ENCODE measurements at places on chromosomes 5 and 9.

- DNase-seq = no peak
These were observed 166.1 kb downstream of the RNF180 start for GRCh38 chr5:64331597-64332277.

- DNase-seq = no peak
These were observed 326.1 kb upstream of the SLC24A2 start for GRCh38 chr9:20114974-20115373.

DNA sequence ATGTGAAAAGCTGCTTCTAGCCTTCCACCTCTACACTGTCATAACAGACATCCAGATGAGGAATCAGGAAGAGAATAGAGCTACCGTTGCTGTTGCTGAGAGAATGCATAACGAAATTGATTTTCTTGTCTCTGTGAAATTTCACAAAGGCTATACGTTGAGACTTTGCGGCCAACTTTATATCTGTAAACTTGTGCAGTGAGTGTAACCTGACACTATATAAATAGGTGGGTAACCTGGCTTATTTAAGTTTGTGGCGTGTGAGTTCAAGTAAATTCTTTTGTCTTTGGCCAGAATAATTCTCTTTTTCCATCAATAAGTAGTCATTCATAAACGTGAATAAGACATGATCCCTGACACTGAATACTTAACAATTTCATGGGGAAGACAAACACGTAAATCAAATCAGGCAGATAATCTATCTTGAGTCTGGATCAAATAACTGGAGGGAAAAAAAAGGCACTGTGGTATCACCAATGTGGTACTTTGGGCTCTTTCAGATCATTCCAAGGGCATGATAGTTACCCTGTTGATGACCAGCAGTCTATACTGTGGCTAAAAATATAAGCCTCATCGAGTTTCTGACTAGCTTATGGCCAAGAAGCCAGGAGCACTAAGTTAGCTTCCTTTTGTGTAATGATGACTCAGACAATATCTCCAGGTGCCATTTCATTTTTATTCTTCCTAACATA is 98.2 kb upstream of the RASA1 start:
- DNase-seq = no peak

GRCh38 chr9:98867429-98868168 is 60.1 kb downstream of the GALNT12 start:
- no peak for DNase-seq

DNA sequence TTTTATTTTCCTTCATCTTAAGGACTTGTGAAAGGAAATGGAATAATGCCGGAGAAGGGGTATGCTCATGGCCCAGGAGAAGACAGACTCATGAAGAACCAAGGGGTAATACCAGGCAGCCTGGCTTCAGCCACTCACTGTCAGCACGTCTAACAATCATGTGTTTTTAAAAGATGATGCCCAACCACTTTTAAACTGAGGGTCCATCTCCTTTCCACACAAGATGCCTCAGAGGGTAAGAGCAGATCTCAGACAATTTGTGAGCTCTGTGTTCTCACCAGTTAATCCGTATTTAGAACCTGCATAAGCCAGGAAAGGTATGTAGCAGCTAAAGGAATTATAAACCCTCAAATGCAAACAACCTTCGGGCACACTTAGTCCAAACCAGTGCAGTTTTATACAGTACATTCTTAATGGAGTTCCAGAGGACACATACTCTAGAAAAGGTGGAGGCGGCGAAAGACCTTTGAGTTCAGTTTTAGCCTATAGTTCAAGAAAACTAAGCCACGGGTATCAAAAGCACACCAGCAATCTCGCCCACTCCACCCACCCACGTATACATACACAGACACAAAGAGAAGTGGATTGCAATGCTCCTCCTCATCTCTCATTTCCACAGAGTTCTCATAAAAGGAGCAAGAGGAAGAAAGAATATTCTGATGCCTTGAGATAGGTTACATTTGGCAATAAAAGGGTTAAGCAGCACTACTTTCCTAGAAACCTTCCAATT is 2.6 kb downstream of the DIAPH1 start:
- DNase-seq = no peak

DNA sequence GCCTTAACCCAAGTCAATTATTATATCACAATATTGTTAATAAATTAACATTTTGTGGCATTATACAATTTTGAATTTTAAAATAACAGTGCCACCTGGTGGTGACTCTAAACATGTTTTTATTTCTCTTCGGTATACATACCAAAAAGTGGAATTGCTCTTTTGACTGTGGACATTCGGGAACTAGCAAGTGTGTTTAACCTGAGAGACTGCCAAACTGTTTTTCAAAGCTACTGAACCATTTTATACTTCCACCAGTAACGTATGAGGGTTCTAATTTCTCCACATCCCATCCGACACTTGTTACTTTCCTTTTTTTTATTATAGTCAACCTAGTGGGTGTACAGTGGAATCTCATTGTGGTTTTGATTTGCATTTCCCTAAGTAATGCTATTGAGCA is 18.3 kb upstream of the HSDL2 start:
- DNase-seq = no peak

DNA sequence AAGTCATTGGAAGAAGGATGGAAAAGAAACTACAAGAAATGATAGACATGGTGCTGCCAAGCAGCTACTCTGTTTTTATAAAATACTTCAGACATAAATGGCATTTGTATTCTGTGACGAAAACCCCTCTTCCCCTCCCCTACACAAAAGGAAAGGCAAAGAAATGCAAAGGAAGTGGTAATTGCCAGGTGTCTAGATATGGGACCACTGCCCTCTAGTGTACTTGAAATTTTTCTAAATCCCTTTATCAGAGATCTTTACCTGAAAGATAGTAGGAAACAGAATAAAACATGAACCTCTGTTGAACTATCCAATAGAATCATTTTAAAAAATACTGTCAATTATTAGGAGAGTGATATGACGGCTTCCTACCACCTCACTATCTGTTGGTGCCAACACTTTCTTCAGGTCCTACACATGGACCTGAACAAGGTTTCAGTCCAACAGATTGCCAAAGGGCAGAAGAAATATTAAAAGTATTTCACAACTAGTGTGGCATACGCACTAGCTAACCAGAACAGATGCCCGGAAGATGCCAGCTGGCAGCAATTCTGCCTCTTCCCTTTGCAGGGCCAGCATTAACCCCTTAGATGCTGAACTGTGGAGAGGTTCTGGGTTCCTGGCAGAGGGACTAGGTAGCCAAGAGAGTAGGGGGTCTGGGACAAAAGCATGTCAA is 104.1 kb downstream of the TSSK1B start:
- no peak for DNase-seq

DNA sequence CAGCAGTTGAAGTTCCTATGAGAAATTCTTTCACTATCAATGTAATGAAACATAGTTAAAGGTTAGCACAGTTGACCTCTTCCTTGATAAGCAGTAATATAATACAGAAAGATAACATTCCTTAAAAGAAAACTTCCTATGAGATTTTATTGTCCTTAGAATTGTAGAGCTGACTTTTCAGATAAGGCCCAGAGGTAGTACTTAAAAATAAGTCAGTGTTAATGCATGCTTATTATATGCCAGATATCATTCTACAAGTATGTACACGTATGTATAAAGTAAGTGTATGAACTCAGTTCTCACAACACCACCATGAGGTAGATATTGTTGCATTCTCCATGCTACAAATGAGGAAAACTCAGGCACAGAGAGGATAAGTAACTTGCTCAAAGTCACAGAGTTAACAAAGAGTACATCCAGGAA is 15.3 kb downstream of the AP3S1 start:
- no peak for DNase-seq

DNA sequence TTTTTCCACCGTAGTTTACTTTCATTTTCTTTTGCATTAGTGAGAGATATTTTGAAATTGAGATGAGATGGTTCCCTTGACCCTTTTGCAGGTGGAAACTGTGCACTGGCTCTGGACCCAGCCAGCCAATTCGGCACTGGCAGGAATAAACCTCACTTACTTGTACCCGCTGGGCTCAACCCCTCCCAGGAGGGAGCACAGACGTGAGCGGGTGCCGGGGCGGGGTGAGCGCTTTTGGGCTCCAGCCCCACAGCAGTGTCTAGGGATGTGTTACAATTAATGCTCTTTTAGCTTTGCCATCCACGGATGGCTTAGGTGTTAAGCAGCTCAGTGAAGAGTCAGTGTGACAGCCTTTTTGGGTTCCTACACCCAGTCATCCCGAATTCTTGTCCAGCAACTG is 766.1 kb upstream of the CHD1 start:
- DNase-seq = no peak

- DNase-seq = no peak
These were observed 262.1 kb upstream of the RPS23 start for GRCh38 chr5:82540301-82540700.

- no peak for DNase-seq
These were observed 47.7 kb downstream of the SH3RF2 start for GRCh38 chr5:145984072-145984471.
